ENCODE measurements at places on chromosomes 7 and 10.

- DNase-seq: no peak
Measured at GRCh38 chr7:73329861-73330581, 2.1 kb downstream of the FKBP6 start.

GRCh38 chr7:151614019-151614418 is 94.3 kb upstream of the RHEB start:
- no peak for DNase-seq

DNA sequence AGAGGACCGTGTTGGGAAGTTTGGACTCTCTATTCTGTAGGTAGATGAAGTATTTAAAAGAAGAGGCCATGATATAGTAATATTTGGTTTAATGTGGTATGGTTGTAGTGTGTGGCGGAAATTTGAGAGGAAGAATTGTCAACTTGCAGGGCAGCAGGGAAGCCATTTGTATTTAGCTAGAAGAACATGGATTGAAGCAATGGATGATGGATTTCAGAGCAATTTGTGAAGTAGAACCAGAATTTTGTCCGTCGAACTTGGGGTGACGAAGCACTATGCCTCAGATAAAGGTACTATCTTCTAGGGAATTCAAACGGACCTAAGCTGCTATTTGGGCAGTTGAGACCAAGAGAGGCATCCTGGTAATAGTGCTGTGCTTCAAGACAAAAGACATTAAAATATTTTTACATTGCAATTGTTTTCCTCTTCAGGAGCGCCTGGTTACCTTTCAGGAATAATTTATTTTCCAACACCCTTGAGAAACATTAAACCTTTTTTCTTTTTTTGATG is 615 bp upstream of the WBP1L start:
- DNase-seq: no peak

DNA sequence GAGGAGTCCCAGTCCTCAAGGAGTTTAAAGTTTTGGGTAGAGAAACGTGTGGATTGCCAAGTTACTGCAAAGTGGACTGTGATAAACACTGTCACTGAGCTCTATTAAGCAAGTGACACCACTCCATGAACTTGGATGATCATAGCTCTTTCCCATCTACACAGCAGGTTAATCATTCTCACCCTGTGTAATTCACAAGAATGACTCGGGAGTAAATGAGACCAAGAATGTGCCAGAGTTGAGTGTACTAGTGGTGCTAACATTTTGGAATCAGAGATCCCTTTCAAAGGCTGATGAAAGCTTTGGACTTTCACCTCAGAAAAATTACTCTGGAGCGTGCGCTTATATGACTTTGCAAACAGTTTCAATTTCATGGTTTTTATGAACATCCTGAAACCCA is 80.8 kb downstream of the RBM20 start:
- no peak for DNase-seq

- no peak for DNase-seq
Measured at GRCh38 chr10:126844406-126844805, 60.8 kb upstream of the DOCK1 start.

- DNase-seq: no peak
Measured at GRCh38 chr7:16960337-16960965, 78.7 kb upstream of the AGR3 start.

GRCh38 chr10:43225787-43226153 is 41.1 kb downstream of the RASGEF1A start:
- no peak for DNase-seq

GRCh38 chr10:114087255-114087654 is 43.6 kb downstream of the ADRB1 start:
- no peak for DNase-seq

DNA sequence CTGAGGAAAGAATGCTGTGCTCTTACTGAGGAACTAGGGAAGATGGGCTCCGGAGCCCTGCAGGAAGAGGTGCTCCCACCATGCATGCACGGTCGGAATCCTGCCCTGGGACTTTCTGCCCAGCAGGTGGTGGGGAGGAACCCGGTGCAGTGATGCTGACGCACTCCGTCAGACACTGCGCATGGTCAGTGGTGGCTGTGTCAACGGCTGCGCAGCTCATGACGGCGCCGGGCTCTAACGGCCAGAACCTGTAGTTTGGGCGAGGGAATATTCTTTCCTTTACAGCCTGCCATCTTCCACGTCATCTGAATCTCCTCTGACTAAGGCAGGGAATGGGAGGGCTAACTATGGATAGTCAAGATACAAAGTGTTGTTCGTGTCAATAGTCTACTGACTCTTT is 189.2 kb upstream of the MGMT start:
- no peak for DNase-seq

DNA sequence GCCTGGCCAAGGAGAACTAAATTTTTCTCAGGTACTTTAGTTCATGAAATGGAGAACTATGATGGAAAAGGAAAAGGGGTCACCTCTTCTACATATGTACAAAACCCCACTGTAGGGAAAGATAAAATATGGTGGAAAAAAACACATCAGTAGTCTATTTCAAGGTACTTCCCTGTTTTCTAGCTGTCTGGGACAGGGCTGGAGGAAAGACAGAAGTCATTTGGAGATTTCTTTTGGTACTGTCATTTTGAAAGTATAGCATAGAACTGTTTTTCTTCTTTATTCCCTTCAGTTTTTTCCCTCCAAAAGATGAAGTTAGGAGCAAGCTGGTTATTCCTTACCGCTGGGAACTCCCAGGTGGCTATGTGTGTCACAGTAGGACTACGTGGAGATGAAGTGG is 196.1 kb downstream of the DOCK4 start:
- DNase-seq: no peak

GRCh38 chr10:121511943-121512342 is 86.3 kb downstream of the FGFR2 start:
- DNase-seq: no peak

- no peak for DNase-seq
Measured at GRCh38 chr7:93036807-93037206, 81.0 kb downstream of the SAMD9 start.

DNA sequence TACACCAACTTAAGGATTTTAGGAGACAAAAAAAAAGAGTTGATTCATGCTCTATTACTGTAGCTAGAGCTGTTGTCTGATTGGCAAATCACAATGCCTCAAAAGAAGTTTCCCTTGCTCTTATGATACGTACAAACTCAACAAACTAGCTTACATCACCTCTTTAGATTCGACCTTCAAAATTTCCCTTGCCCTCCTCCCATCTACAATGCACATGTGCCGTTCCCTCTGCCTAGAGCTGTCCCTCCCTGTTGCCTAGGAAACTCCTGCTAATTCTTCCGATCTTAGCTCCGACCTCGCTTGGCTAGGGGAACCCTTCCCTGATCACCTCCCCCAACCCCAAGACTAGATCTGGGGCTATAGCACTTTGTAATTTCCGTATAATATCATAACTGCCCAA is 55.4 kb downstream of the MAP3K8 start:
- DNase-seq: no peak

DNA sequence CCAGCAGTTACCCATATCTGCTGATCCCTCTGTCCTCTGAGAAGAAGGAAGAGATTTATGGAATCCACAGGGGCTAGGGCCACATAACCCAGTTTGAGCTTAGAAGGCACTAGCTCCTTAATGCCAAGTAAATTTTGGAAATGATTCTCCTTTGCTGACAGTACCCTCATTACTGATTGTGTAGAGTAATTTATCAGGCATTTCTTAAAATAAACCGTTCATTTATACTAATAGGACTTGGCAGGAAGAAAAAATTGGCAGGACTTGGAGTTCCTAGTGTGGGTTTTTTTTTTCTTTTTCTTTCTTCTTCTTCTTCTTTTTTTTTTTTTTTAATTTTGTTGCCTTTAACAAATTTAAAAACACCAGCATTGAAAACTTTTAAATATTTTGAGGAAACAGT is 645.7 kb downstream of the SUGCT start:
- DNase-seq: no peak

DNA sequence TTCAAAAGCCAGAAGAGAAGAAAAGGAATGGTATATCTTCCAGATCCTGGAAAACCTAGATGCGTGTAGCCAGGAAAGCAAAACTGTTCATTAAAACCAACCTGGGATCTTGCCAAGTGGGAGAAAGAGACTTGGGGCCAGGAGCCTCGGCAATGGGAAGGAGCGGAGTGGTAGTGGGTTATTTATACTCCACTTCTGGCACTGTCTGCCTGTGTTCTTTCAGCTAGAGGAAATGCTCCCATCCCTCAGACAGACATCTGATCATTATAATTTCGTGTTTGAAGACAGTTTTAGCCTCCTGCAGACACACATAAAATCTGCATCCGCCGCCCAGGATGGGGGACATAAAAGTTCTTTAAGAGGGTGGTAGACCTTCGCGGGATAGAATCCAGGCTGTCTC is 421.6 kb downstream of the RPS24 start:
- no peak for DNase-seq

DNA sequence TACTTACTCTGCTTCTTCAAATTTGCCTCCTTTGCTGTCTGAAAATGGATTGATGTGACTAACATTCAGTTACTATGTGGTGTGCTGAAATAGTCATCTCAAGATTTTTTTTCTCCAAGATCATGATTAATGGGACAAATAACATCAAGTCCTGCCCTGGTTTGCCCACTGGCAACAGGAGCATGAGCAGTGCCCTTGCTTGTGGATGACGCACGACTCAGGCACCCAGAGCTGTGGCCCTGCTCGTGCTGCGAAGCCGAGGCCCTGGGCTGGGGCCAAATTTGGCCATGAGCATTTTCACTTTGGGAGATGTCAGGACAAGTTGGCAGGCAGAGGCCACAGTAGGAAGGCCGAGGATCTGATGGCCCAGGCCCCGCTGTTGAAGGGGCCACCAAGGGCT is 239.8 kb upstream of the IGFBP3 start:
- DNase-seq: no peak

- DNase-seq: no peak
Measured at GRCh38 chr7:87199700-87200450, 19.7 kb downstream of the TMEM243 start.

DNA sequence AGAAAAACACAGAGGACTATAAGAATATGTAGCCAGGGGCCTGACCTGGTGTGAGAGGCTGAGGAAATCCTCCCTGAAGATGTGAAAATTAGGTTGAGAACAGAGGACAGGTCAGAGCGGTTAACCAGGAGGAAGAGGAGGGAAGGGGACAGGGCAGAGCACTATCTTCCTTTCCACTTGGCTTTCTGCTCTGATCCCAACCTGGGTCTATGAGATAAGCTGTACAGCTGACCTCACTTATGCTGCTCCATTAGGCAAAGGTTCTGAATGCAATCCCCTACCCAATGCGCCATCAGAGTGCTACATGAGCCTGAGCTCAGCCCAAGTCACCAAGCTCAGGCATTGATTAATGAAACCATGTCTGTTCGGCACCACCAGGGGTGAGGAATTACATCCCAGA is 10.5 kb downstream of the LIPA start:
- DNase-seq: no peak

- DNase-seq: no peak
Measured at GRCh38 chr10:46251857-46252847, 34.6 kb upstream of the ANTXRL start.

DNA sequence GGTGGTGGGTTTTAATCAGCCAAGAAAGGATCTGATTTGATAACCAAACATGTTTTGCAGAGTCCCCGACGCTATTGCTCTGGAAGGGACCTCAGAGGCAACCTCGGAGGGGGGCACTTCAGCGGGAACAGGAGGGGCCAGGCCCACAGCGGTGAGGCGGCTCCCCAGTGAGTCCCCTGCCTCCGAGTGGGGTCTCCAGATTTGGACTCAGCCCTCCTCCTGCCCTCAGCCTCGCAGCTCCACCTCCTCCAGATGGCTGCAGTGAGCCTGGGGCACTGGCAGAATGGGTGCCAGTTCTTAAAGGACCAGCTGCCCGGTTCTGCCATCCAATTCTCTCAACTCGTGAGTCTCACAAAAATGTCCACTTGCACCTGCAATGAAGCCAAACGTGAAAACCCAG is 61.0 kb upstream of the NANOS1 start:
- no peak for DNase-seq

DNA sequence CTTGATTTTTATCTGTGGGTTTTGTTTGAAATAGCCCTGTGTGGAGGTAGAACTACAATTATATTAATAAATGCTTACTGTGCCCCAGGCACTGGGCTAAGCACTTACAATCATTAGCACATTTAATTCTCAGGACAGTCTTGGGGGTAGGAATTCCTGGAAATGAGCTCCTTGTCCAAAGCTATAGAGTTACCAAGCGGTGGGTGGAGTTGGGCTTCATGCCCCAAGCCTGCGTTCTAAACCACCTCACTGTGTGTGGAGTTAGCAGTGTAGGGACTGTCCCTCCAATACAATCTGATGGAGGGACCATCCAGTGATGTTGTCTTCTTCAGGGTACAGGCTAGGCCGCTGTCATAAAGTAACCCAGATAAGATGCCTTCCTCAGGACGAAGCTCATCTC is 49.7 kb downstream of the PALD1 start:
- no peak for DNase-seq

DNA sequence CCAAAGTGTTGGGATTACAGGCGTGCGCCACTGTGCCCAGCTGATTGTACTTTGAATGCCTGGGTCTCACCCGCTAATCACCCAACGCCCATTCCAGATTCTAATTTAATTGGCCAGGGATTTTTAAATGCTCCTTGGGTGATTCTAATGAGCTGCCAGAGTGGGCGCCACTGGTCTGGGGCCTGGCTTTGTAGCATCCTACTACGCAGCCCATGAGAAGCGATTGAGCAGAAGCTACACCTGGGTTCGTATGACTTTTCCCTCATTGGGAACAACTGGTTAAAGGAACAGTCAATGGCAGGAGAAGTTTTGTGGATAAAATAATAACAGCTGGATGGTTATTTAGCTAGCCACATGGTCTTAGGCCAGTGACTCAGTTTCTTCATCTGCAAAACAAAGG is 108.0 kb downstream of the SPAG6 start:
- DNase-seq: no peak

DNA sequence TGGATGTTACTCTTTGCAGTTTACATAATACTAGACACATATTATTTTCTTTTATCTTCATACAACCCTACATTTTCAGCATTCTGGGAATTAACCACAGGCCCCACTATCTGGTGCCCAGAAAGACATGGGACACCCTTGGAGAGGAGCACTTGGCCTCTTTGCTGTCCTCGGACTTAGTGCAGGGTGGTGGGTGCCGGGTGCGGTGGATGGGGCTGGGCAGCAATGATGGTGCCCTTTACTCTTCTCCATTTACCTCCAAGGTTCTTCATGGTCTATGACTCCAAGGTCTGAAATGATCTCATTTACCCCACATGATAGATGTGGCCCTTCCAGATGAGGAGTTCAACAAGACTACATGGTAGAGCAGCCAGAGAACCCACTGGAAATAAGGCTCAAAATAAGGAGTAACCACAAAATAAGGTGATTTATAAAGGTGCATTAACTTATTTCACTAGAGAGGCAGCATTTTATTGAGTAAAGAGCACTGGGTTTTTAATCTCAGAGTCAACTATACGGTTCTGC is 56.2 kb upstream of the IGFBP3 start:
- no peak for DNase-seq

DNA sequence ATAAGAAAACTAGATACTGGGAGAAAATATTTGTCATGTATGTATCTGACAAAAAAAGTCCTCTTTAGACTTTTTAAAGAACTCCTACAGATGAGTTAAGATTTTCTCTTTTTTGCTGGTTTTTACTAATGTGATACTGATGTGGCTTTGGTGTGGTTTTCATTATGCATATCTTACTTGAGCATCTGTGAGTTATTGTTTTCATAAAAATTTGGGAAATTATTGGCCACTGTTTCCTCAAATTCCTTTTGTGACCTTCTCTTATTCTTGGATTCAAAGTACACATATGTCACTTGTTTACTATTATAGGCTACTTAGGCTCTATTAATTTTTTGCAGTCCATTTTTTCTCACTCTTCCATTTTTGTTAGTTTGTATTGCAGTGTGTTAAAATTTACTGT is 89.0 kb downstream of the PPP1R9A start:
- DNase-seq: no peak
